ENCODE measurements at places on chromosomes 5 and 9.

- no peak for DNase-seq
These were observed 14.1 kb downstream of the TRIM7 start for GRCh38 chr5:181190711-181191525.

- no peak for DNase-seq
These were observed 64.1 kb downstream of the PDE4D start for GRCh38 chr5:59829386-59829785.

DNA sequence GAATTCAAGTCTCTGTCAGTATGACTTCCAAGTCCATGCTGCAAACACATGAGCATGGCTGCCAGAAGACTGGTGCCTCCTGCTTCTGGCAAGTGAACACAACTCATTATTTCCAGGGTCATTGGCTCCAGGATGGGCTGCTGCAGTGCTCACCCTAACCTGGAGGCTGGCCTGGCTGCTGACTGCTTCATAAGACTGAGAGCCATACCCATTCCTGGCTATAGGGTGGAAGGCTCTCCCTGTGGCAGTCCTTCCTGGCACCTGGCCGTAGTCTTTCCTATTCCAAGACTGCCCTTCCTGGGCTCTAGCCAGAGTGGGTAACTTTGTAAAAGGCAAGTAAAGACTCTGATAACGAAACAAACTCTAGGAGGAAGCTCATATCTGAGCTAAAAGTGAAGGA is 51.2 kb downstream of the CXXC5 start:
- no peak for DNase-seq

DNA sequence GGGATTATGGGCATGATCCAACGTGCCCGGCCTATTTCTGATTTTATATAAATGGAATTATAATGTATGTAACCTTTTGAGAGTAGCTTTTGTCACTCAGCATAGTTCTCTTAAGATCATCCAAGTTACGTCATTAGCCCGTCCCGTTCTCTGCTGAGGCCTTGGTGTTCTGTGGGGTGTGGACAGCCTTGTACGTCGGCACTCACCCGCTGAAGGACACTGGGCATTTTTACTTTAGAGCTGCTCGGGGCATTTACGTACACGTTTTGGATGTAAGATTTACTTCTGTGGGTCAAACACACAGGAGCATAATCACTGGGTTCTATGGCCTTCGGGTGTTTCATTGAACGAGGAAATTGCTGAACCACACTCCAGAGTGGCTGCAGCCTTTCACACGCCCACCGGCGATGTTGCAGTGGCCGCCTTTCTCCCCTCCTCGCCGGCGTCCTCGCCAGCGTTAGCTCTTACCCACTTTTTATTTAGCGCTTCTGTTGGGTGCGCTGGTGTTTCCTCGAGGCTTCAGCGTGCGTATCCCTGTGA is 101.8 kb downstream of the EHMT1 start:
- DNase-seq: no peak

DNA sequence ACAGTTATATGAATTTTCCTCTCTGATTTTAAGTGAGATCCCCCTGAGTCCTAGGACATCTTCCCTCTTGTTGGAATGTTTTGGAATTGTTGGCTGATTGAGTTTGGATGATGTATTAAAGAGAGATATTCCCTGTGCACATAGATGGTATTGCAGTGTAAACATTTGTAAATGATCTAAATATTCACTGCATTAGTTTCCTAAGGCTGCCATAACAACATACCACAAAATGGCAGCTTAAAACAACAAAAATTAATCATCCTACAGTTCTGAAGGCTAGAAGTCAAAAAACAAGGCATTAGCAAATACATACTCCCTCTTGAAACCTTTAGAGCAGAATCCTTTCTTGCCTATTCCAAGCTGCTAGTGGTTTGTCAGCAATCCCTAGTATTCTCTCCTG is 38.0 kb upstream of the MROH2B start:
- no peak for DNase-seq

GRCh38 chr5:169695025-169695625 is 58.0 kb downstream of the DOCK2 start:
- no peak for DNase-seq

Data from suppressor macrophage treated with lipopolysaccharide for 4 hours (primary cell).